ENCODE measurements at places on chromosomes 7 and 10. TPM values are rescaled to one million over a fixed set of nuclear protein-coding genes. Genes with fewer than 3 reads are reported as not detected.

DNA sequence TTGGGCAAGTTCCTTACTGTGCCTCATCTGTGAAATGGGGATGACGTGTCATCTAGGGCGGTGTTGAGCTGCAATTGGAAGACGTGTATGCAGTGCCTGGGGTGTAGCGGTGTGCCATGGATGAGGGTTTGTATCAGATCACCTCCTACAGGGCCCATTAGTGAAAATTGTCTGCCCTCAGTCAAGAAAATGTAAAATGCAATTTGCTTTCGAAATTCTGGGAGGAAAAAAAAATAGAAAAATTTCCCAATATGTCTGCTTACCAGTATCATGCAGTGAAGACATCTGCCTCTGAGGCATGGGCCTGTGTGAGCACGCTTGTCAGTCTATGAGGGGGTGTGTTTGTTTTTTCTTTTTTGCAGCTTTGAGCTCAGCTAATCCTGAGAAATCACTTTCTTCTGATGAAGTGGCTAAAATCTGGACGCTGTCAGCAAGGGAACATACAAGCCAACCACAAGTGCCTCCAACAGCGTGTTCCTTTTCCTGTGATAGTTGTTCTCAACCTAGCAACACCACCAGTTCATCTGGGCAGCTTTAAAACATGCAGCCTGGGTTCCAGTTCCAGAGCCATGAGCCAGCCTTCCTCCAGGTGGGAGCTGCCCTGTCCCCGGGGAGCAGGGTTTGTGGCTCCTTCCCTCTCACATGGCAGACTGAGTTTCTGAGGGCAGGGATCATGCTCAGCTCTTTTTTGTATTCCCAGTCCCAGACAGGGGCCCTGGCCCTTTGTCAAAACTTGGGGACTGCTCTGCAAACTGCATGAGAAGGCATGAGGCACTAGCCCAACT is 10.3 kb downstream of the FAM241B start:
- DNase-seq = no peak

DNA sequence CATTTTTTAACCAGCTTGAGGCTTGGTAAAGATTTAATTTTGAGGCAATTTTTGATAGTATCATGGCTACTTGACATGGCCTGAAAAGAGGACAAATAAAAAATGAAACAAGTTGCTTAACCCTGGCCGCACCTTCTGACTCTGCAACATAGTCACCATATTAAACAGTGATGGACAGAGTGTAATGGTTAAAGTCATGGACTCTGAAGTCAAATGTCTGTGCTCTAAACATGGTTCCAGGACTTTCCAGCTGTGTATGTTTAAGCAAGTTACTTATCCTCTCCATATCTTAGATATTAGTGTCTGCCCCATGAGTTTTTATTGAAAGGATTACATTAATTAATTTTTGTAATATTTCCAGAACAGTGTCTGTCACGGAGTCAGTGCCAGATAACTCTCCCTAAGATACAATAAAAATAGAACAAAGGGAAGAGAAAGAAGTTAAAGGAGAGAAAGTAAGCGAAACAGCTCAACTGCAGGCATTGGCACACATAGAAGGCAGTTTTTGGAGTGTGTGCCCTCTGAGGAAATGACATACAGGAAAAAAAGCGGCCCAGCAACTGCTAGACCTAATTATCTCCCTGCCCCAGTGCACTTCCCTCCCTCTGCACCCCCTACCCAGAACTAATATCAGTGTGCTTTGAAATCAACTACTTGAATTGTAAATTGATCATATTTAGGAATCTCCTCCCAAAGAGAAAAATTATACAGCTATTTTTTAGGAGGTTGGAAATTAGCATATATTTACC is 65.3 kb downstream of the MACC1 start:
- no peak for DNase-seq

NUP42 gene
- 85.6 TPM for polyA plus RNA-seq

KBTBD2 gene
- polyA plus RNA-seq = 69.2 TPM

PTPRN2 gene
- 5.7 TPM for polyA plus RNA-seq

GRCh38 chr10:19874791-19875190 is 58.6 kb downstream of the PLXDC2 start:
- no peak for DNase-seq

- DNase-seq = no peak
Measured at GRCh38 chr7:30710669-30711068, 28.4 kb upstream of the CRHR2 start.

Measured in left kidney (tissue), 8 donors.